Ovary (tissue), 10 donors: ENCODE measurements at places on chromosomes 1 and 21. TPM values are rescaled to one million over a fixed set of nuclear protein-coding genes. Genes with fewer than 3 reads are reported as not detected.

DNA sequence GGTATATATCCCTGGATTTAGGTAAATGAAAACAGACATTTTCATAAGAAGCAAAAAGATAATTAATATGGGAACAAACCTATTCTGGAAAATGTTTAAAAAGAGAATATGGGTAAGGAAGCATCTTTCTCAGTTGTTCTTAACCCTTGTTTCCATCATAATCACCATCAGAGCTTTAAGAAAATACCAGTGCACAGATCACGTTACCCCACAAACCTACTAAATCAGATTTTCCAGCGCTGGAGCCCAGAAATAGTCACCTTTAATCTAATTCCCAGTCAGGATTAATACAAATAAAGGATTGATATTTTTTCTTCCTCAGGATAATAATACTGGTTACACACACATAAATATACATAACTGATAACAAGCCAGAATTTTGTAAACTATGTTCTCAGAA, 44.6 kb downstream of the PTPRC start:
- no peak for DNase-seq

GRCh38 chr1:4957027-4957426, 302.6 kb downstream of the AJAP1 start:
- DNase-seq = no peak

DNA sequence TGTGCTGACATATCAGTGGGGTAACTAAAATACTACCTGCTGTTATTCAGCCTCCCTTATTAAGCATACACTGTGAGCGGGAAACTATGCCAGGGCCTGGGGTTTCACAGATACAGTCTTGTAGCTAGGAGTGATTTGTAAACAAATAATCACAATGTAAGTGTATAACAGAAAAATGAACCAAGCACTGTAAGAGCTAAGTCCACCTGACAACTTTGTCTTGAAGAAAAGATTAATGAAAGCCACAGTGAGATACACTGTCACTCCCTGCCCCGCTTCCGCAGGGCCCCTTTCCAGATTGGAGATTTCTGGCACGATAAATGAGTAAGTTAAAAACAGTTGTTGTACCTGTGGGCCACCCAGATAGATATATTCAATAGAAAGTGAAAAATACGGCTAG, 4.8 kb downstream of the RCAN3 start:
- no peak for DNase-seq

DNA sequence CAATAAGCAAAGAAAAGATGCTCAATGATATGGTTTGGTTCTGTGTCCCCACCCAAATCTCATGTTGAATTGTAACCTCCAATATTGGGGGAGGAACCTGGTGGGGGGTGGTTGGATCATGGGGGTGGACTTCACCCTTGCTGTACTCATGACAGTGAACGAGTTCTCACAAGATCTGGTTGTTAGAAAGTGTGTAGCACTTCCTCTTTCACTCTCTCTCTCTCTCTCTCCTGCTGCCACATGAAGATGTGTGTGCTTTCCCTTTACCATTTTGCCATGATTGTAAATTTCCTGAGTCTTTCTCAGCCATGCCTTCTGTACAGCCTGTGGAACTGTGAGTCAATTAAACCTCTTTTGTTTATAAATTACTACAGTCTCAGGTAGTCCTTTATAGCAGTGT, 248.4 kb downstream of the HHIPL2 start:
- DNase-seq = no peak

- DNase-seq = no peak
These were observed 38.0 kb downstream of the SAMD13 start for GRCh38 chr1:84339503-84339902.

- DNase-seq = no peak
These were observed 89.8 kb downstream of the EVI5 start for GRCh38 chr1:92695104-92695503.

Gene MPL
- 0.48 TPM for total RNA-seq

Gene HOOK1
- total RNA-seq = 4.0 TPM

Gene CYP2J2
- not detected for total RNA-seq

Gene LIN28A
- not detected for total RNA-seq

Gene LYPD8
- total RNA-seq = not detected

Gene HHIPL2
- 0.13 TPM for total RNA-seq

Gene LCE1C
- not detected for total RNA-seq
